ENCODE measurements at places on chromosomes 5 and 9. TPM values are rescaled to one million over a fixed set of nuclear protein-coding genes. Genes with fewer than 3 reads are reported as not detected.

GRCh38 chr9:90778746-90779145, 22.9 kb upstream of the SYK start:
- DNase-seq, result no peak

- no peak for DNase-seq
Observed at GRCh38 chr9:98381311-98382103, 126.1 kb upstream of the TBC1D2 start.

DNA sequence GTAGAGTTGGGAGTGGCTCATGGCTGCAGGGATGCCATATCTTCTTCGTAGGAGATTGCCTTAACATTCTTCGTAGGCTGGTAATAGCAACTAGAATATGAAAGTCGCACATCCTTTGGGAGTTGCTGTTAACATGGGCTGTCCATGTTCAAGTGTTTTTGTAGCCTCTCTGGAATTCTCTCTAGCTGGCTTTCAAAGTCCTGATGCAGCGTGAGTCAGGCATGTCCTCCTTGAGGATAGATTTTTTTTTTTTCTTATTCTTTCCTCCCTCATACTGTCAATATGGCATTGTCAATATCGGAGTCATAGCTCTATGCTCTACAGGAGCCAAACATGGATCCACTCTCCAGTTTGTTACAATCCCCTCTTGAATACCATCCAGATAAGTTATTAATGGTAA, 494.8 kb upstream of the WWC1 start:
- DNase-seq, result no peak

GRCh38 chr5:3911773-3912172, 316.1 kb downstream of the IRX1 start:
- DNase-seq, result no peak

GRCh38 chr9:83919111-83919510, 2.1 kb downstream of the KIF27 start:
- DNase-seq, result no peak

DNA sequence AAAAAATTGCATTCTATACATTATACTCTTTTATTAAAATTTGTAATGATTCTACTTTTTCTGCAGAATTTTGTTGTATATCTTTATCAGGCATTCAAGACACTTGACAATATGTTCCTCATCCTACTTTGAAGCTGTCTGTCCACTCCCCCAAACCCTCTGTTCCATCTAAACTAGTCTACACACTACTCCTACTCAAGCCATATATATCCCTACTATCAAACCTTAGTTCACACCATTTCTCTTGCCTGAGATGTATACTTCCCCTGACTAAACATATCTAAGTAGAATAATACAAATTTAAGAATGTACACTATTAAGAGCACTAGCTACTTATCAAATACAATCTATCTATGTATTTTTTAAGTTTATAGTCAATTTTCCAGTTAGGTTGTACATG, 107.1 kb upstream of the FTMT start:
- no peak for DNase-seq

- no peak for DNase-seq
Observed at GRCh38 chr5:160926428-160926827, 74.4 kb upstream of the ATP10B start.

DNA sequence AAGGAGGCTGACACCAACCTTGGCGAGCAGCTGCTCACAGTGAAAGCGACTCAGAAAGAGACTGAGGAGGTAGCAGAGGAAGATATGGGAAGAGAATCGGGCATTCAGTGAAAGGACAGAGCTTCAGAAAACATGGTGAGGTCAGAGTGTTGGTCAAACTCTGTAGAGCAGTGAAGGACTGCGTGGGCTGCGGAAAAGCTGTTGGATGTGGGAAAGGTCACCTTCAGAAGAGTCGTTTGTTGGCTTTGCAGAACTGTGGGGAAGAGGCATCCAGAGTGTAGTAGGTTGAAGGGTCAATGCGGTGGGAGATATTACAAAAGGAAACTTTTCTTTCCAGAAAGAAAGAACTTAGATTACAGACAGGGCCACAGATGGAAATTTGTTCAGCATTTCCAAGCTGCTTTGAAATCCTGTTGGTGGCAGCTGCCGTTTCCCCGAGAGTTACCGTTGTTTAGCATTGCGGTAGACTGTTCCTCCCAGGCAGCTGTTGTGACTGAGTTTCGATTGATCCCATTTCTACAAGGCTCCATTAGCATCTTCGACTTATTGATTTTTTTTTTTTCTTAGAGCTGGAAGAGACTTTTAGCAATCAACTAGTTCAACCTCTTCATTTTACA, 58.3 kb upstream of the AFAP1L1 start:
- no peak for DNase-seq

DNA sequence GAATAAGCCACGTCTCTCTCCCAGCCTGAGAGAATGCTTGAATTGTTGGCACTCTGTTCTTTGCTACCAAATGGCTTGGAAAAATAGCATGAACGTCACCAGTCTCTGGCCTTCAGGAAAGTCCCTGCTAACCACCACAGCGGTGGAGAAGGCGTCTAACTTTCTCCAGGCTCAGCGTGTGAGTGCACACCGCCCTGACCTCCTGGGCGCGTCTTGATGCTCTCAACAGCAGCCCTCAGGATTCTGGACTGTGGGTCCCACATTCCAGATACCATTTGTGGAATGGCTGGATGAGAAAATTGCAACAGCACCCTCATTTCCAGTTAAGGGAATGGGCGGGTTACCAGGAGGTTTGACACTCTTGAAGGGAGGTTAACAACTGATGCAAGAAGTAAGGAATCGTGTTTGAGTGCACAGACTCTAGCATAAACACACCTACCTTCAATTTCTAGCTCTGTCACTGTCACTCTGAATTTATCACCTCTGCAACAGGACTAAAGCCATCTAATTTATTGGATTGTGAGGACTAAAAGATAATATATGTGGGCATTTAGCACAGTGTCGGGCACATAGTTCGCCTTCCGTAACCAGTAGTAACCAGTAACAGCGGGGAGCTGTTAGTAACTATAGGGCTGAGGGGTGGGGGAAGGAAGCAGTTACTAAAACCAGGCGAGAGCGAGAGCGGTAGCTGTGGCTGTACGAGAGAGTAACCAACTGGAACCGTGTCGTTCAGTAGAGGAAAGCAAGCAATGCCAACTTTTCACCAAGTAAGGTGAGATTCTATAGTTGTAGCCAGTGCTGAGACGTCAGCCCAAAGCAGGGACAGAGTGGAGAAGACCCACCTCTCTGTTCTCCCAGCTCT, 807 bp upstream of the PLGRKT start:
- DNase-seq, result no peak

GRCh38 chr9:125878164-125878631, 131.0 kb downstream of the PBX3 start:
- DNase-seq, result no peak

DNA sequence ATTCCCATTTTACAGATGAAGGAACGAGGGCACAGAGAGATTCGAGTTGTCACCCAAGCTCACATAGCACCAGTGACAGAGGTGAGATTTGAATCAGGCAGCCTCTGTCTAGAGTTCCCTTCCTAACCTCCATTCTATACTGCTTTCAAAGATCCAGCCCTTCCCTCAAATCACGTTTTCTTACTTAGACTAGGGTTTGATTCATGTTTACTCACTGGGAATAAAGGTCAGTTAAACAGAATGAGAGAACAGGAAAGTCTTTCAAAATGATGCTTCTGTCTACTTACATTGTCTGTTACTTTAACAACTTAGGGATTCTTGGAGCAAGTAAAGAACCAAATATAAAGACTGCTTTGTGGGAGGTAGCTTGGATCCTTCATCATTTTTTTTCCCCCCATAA, 40.0 kb downstream of the ZFAND5 start:
- no peak for DNase-seq

- no peak for DNase-seq
Observed at GRCh38 chr9:122821278-122821943, 7.0 kb downstream of the PDCL start.

DNA sequence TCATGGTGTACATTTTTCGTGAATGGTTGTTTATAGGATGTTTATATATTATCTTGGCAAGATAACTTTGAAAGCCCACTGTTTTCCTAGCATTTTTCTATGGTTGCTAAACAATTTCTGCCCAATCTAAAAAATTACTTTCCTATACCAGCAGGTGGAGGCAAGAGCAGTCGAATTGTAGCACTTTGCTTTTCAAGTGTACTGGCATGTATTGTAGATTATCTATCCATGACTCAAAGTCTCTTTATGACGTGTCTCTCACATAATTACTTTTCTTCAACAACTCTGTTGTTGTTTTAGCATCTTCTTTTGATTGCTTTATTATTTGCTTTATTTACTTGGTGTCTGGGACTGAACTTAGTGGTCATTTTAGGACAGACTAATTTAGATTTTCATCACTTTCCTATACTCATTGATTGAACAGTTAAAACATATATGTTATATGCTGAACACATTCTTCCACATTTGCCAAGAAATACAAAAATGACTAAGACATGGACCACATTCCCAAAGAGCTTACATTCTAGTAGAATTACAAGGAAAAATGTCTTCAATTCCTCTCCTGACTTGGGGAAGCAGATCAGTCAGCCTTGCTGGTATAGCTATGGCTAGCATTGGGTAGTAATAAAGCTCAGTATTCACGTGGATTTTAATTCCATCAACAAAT, 20.7 kb downstream of the NLN start:
- peak; percentile 31 for DNase-seq

DNA sequence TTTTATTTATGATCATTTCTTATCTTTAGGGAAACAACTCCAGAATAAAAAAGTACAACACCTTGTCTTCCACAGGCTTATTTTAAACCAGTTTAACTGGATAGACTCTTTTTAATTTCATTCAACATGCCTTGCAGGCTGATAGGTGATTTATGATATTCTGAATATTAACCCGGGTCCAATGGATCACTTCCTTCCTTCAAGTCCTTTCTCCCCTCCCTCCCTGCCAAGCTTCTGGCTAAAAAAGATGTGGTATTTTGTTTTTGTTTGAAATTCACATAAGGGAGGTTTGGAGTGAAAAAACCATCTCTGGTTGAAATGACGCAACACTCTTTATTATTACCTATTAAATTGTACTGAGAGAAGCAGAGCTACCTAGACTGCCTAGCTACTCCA, 265.3 kb downstream of the MLLT3 start:
- DNase-seq, result no peak

- DNase-seq, result no peak
Observed at GRCh38 chr9:99577351-99577750, 244.3 kb upstream of the NR4A3 start.

DNA sequence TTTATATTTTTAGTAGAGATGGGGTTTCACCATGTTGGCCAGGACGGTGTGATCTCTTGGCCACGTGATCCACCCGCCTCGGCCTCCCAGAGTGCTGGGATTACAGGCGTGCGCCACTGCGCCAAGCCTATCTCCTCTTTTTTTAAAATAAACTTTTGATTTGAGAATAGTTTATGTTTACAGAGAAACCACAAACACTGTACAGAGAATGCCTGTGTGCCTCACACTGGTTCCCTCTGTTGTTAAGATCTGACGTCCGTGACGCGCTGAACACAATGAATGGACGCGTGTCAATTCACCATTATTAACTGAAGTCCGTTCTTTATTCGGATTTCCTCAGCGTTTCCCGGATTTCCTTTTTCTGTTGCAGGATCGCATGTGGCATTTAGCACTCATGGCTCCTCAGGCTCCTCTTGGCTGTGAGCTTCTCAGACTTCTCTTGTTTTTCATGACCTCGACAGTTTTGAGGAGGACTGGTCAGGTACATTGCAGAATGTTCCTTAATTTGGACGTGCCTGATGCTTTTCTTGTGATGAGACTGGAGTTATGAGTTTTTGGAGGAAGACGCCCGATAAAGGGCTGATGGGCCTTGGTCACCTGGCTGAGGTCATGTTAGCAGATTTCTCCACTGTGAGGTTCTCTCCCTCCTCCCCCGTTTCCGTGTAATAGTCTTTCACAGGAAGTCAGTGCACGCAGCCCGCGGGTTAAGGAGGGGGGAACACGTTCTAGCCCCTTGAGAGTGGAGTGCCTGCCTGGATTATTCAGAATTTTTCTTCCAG, 69.6 kb downstream of the ANKRD33B start:
- no peak for DNase-seq

GRCh38 chr9:136208675-136209074, 3.7 kb upstream of the LHX3 start:
- no peak for DNase-seq

DNA sequence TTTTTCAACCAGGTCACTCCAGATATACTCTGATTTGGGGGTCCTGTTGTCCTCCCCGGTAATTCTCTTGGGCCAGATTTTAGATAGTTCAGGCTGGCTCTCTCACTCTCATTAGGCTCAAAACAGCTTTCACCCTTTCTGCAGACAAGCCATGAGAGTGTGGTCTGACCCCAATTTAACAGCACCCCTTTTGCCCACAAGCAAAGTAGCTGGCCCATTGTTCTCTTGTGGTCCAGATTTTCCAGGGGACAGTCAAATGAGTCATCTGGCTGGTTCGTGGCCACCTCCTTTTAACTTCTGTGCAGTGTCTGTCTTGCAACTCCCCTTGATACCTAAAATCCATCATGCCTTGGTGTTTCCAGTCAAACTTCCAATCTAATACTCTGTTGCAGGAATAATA, 16.5 kb downstream of the BHMT2 start:
- DNase-seq, result no peak

DNA sequence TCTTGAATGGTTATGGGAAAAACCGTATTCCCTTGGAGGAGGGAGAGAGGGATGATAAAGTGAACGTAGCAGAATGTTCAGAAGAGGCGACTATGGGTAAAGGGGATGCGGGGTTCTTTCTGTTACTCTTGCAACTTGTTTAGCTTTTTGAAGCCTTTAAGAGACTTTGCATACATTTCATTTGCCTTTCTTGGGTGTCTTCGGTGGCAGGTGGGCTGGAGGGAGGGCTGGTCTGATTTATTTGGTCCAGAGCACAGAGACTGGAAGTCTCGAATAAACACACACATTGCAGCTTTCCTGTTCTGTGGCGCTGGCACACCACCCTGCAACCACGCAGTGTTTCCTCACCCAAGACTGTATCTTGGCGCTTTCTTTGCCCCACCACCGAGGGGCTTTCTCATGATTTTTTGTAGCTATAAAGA, 23.2 kb downstream of the TTF1 start:
- DNase-seq, result no peak

- DNase-seq, result peak; percentile 37
Observed at GRCh38 chr5:38595132-38595745, 38.8 kb upstream of the LIFR start.

DNA sequence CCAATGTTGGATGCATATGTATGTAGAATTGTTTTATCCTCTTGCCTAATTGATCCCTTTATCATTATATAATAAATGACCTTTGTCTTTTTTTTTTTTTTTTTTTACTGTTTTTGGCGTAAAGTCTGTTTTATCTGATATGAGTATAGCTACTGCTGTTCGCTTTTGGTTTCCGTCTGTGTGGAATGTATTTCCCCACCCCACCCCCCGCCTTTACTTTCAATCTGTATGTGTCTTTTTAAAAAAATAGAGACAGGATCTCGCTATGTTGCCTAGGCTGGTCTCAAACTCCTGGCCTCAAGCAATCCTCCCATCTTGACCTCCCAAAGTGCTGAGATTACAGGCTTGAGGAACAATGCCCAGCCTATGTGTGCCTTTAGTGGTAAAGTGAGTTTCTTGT, 11.3 kb downstream of the AHRR start:
- no peak for DNase-seq

ELOVL7 gene
- total RNA-seq, result 0.07 TPM

OMD gene
- total RNA-seq, result not detected

GKAP1 gene
- total RNA-seq, result 0.86 TPM

AUH gene
- 6.7 TPM for total RNA-seq

CYSRT1 gene
- total RNA-seq, result 0.89 TPM

PCDHGA8 gene
- total RNA-seq, result 0.03 TPM

FEM1C gene
- 12.4 TPM for total RNA-seq

CAMK4 gene
- 0.02 TPM for total RNA-seq
